CD8-positive, alpha-beta memory T cell (primary cell): ENCODE measurements at places on chromosomes 12 and 14. TPM values are rescaled to one million over a fixed set of nuclear protein-coding genes. Genes with fewer than 3 reads are reported as not detected.

FRMD6 gene
- 2.3 TPM for total RNA-seq

- no peak for DNase-seq
- H3K36me3 ChIP-seq, result no peaks in the 10 kb centered on the region
- H3K27me3 ChIP-seq, result no peaks in the 10 kb centered on the region
- no peaks in the 10 kb centered on the region for H3K4me1 ChIP-seq
These were observed 160.5 kb downstream of the PAH start for GRCh38 chr12:102756530-102756929.

DNA sequence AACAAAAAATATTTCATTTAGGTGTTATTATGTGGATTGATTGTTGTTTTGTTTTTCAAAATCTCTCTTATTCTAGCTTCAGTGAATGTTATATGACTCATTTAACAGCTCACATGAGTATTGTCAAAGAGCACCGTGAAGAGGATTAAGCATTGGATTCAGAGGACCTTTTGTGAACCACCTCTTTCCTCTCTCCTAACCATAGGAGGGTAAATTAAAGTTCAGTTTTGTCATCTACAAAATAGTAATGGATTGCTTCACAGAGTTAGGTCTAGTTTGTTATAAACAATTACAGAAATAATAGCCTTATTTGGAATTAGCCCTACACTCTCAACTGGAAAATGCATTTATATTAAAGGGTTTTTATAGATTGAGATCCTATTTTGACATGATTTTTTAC is 962 bp upstream of the KERA start:
- no peaks in the 10 kb centered on the region for H3K36me3 ChIP-seq
- no peaks in the 10 kb centered on the region for H3K4me1 ChIP-seq
- no peak overlapping the region for H3K27ac ChIP-seq
- no peak for DNase-seq
- H3K4me3 ChIP-seq, result no peak overlapping the region

VRTN gene
- total RNA-seq, result not detected

GRCh38 chr12:131825146-131825892 is 2.9 kb upstream of the MMP17 start:
- no peak for DNase-seq
- H3K36me3 ChIP-seq, result no peaks in the 10 kb centered on the region
- H3K27ac ChIP-seq, result no peak overlapping the region
- no peak overlapping the region for H3K4me3 ChIP-seq
- peaks cover 16% of the 10 kb centered on the region for H3K27me3 ChIP-seq
- no peaks in the 10 kb centered on the region for H3K4me1 ChIP-seq

PLEKHG7 gene
- total RNA-seq, result not detected

GRCh38 chr12:40439771-40440492 is 215.1 kb downstream of the LRRK2 start:
- DNase-seq, result no peak
- no peak overlapping the region for H3K27ac ChIP-seq
- H3K27me3 ChIP-seq, result no peaks in the 10 kb centered on the region
- no peaks in the 10 kb centered on the region for H3K4me1 ChIP-seq

SERPINA12 gene
- total RNA-seq, result not detected

- H3K36me3 ChIP-seq, result no peaks in the 10 kb centered on the region
- no peak for DNase-seq
- no peak overlapping the region for H3K27ac ChIP-seq
- H3K4me1 ChIP-seq, result no peaks in the 10 kb centered on the region
- H3K4me3 ChIP-seq, result no peak overlapping the region
These were observed 42.1 kb upstream of the FAM222A start for GRCh38 chr12:109671502-109671901.

GRCh38 chr12:47385653-47386052 is 305.9 kb upstream of the AMIGO2 start:
- no peak overlapping the region for H3K27ac ChIP-seq
- no peaks in the 10 kb centered on the region for H3K36me3 ChIP-seq
- H3K4me3 ChIP-seq, result no peak overlapping the region
- no peak for DNase-seq

MYH6 gene
- total RNA-seq, result 0.09 TPM

- H3K27me3 ChIP-seq, result no peaks in the 10 kb centered on the region
- H3K4me3 ChIP-seq, result no peak overlapping the region
- DNase-seq, result no peak
- no peak overlapping the region for H3K27ac ChIP-seq
These were observed 70.8 kb downstream of the BTG1 start for GRCh38 chr12:92074889-92075288.

GRCh38 chr12:52606581-52607218 is 5.4 kb upstream of the KRT72 start:
- no peak overlapping the region for H3K4me3 ChIP-seq
- no peak overlapping the region for H3K27ac ChIP-seq
- H3K4me1 ChIP-seq, result peaks cover 93% of the 10 kb centered on the region
